Activated CD8-positive, alpha-beta T cell treated with anti-CD3 and anti-CD28 coated beads, Interleukin-2, amount 10 ng/mL, durations not matched to agents 7 days and 5 days (primary cell): ENCODE measurements at places on chromosomes 11 and 22. TPM values are rescaled to one million over a fixed set of nuclear protein-coding genes. Genes with fewer than 3 reads are reported as not detected.

DNA sequence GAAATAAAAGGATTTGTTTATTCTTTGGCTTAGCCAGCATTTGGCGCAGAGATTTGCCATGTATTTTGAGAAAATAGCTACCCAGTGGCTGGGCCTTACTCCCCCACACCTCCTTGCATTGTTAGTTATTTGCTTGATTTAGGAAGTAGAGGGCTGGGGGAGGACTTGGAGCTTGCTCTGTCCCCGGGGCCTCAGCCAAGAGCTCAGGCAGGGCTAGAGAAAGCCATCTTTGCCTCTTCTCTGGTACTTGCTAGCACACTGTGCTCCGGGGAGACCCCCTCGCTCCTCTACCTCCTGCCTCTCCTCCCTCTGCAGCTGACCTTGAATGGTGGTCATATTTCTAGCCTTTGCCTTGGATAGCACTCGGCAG lies 93.0 kb downstream of the SCN3B start:
- DNase-seq: no peak

DNA sequence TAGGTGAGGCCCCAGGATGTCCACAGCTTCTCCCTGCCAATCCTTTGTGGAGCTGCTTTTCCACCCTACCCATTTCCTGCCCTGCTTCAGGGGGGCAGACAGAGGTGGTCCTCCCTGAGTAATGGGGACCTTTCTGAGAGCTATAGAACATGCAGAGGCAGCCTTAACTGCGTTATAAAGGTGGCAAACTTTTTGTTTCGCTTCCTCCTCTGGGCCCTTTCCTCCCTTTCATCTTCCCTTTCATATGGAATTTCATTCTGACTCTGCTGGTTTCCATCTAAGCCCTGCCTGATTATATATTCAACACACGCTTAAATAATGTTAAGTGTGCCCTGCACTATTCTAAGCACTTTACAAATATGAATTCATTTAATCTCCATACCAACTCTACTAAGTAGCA lies 169.3 kb upstream of the E2F8 start:
- DNase-seq: no peak

GRCh38 chr11:131792243-131792642 lies 421.8 kb downstream of the NTM start:
- DNase-seq: no peak

GDPD4 gene
- total RNA-seq: not detected

TH gene
- total RNA-seq: not detected

DNA sequence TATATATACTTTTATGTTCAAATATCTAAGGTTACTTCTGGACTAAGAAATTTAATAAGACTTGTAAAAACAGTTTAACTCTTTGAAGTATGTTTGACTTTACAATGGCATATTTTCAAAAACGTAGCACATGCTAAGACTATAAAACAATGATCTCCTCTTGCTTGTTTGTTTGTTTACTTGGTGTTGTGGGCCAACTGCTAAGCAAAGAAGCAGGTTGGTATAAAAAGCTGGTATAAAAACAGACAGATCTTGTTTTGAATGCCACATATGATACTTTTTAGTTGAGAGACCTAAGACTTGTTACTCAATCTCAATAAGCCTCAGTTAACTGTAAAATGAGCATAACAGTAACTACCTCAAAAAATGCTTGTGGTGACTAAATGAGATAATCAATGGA lies 1206.3 kb downstream of the LRRC4C start:
- no peak for DNase-seq

DNA sequence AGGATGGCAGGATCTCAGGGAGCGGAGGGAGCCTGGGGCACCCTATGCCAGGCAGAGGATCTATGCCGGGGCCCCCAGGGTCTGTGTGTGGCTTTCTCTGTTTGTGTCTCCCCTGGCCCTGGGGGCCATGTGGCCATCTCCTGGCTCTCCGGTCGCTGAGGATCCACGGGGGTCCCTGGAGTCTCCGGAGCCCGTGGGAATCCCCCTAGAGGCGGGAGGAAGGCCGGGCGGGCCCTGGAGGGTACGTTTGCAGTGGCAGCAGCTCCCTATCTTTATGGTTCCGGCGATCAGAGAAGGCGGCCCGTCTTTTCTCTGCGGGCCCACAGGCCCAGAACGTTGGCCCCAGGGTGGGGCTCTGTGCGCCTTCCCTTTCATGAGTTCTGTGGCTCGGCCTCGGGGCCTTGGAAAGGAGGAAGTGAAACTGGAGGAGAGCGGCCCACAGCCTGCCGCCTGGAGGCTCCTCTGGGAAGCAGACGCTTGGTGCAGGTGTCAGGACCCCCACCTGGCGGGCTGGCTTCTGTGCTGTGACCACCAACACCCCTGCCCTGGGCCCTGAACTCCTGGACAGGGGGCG lies 82.1 kb downstream of the KCNQ1 start:
- DNase-seq: no peak

DNA sequence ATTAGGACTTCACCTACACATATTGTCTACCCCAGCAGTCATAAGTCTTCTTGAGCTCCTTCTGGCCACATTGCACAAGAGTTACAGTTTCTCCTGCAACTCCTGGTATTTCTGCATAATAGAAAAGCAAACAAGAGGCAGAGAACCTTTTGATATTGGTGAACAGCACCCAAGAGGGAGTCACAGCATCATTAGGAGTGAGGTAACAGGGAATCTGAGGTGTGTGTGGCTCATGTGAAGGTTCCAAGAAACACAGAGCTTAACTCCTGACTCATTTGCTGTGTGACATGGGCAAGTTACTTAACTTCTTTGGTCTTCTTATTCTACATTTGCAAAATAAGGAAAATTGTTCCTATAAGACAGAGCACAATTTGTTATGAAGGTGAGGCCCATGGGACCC lies 374.6 kb downstream of the INSC start:
- no peak for DNase-seq

DNA sequence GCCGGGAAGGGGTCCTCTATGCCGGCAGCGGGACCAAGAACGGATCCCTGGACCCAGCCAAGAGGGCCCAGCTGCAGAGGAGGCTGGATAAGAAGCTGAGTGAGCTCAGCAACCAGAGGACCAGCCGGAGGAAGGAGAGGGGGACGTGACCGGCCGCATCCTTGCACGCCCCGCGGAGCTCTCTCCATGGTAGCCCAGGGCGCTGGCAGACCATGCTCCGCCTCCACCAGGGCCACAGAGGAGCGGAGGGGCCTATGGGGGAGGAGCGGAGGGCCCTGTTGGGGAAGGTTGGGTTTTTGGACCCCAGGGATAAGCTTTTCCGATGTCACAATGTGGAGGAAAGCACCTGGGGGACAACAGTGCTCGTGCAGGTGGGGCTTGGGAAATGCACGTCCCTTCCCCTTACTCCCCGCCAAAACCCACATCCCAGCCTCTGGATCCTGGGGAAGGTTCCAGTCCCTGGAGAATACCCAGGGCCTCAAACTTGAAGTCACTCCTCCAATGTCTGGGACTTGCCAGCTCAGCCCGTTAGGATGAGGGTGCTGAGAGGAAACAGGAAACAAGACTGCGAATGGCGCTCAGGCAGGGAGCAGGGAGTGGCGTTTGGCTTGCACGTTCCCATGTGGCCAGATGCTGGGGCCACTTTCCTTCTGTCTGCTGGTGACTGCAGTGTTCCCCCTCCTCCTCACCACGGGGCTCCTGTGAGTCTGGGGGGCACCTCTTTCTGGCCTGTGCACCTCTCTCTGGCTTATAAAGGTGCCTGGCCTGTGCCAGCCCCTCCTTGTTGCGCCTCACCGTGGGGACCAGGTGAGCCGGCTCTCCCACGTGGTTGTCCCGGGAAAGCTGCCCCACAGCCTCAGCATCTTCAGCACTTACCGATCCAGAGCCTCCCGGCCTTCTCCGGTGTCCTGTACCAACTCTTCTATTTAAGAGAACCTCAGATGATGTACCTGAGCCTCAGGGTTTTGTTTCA lies 36.2 kb downstream of the IGHMBP2 start:
- DNase-seq: no peak

GRCh38 chr11:43928721-43929120 lies 13.7 kb upstream of the C11orf96 start:
- DNase-seq: no peak

DNA sequence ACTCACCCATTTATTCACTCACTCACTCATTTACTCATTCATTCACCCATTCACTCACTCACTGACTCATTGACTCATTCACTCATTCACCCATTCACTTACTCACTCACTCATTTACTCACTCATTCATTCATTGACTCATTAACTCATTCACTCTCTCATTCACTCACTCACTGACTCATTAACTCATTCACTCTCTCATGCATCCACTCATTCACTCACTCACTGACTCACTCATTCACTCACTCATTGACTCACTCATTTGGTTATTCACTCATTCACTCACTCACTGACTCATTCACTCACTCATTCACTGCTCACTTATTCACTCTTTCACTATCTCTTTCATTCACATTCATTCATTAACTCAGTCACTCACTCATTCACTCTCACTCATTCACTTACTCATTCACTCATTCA lies 2.5 kb upstream of the MUC5AC start:
- DNase-seq: no peak

- no peak for DNase-seq
These were observed 20.1 kb upstream of the SWAP70 start for GRCh38 chr11:9643751-9644150.

DNA sequence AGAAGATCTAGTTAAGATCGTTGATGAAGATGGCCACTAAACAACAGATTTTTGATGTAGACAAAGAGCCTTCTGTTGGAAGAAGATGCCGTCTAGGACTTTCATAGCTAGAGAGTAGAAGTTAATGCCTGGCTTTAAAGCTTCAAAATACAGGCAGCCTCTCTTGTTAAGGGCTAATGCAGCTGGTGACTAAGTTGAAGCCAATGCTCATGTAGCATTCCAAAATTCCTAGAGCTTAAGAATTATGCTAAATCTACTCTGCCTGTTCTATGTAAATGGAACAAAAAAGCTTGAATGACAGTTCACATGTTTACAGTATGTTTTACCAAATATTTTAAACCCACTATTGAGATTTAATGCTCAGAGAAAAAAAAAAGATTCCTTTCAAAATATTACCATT lies 492.6 kb downstream of the CNTN5 start:
- no peak for DNase-seq

DNA sequence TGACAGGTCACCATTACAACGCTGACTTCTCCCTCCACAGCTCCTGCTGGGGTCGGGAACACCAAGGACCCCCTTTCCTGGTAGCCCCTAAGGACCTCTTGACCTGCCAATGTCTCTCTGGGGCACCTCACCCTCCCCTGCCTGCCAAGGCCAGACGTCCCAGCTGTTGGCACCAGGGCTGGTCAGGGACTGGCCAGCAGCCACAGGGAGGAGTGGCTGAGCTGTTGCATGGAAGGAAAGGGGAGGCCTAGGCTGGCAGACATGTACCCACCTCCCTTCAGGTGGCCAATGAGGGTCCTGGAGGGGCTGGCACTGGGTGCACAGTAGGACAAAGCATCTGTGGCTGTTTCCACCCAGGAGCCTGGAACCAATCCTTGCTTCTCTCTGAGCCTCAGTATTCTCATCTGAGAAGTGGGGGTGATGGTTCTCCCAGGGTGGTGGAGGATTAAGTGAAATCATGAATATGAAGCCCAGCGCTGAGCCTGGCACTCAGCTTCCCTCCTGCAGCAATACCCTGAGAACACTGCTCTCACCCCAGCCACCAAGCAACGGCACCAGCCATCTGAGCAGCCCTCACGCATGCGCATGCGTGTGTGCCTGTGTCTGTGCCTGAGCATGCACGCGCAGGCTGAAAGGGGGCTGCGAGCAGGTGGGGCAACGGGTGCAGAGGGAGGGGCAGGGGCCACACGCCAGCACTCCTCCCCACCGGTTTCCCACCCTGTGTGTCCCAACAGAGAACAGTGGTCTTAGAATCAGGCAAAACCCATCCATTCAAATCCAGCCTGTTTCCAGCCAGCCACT lies 5.9 kb downstream of the KCNJ4 start:
- no peak for DNase-seq

DNA sequence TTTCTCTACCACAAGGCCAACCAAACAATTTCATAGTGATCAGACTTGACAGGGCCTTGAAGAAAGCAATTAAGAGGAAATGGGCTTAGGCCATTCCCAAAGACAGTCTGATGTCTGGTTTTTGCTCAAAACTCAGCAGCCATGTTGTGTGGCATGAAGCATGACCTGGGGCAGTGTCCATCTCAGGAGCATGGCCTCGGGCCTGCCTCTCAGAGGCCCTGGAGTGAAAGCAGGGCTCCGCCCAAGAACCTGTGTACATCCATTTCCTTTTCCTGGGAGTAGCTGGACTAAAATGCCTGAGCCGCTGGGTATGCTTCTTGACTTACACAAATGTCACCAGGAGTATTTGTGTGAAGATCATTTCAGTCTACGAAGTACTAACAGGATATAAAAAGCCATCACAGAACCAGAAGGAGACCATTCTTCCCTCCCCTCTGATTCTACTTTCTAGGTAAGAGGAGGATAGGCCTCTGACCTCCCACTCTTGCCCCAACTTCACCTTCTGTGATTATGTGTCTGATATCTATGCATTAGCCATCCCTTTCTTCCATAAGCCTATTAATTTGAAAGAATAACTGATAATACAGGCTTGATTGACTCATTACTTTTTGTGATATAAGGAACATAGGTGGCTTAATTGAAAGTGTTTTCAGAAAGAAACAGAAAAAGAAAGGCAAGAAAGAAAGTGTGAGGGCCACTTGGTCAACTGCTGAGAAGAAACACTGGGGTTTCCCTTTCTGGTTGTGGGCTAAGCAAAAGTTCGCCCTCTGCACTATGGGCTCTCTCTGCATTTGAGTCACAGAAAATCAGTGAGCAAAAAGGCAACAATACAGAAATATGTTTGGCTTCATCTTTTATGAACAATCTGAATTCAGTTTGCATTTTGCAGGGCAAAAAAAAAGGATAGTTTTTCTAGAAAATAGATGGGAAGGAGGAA lies 188.6 kb upstream of the MTMR2 start:
- no peak for DNase-seq

APOL5 gene
- not detected for total RNA-seq

- peak; percentile 42 for DNase-seq
These were observed 9.7 kb downstream of the TUB start for GRCh38 chr11:8090756-8091155.

DNA sequence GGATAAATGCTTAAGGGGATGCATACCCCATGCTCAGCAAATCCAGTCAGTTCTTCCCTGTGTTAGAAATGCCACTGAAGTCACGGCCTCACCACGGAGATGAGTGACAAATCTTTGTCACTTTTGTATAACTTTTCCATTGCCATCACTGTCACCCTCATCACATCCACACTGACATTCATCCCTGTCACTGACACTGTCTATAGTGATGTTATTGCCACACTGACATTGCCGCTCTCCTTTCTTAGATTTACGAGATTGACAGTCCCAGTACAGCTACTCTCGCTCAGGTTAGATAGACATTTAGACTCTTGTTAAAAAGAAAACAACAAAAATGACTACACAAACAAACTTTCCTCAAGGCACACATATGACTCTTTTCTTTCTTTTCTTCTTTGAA lies 910.7 kb upstream of the CNTN5 start:
- no peak for DNase-seq

DNA sequence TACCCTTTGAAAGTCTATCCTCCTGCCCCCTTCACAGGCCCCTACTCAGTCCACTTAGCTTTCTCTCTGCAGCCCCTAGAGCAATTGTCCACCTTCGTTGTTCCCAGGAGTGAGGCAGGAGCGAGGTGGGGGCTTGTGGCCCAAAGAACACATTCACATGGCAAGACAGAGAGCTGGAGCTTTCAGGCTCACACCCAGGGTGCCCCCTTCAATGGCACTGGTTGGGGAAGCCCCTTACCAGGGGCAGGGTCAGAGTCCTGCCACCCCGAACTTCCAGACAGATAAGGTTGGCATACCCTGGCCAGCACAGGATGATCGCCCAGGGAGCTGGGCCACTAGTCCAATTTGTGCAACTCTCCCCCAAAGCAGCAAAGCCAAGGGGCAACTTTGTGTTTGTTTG lies 6.2 kb upstream of the SLC5A4 start:
- no peak for DNase-seq

GRCh38 chr11:61967924-61968757 lies 707 bp upstream of the FTH1 start:
- DNase-seq: peak; percentile 54

- DNase-seq: no peak
These were observed 307.8 kb downstream of the C11orf87 start for GRCh38 chr11:109729761-109730160.
